ENCODE measurements at places on chromosomes 3 and 15.

DNA sequence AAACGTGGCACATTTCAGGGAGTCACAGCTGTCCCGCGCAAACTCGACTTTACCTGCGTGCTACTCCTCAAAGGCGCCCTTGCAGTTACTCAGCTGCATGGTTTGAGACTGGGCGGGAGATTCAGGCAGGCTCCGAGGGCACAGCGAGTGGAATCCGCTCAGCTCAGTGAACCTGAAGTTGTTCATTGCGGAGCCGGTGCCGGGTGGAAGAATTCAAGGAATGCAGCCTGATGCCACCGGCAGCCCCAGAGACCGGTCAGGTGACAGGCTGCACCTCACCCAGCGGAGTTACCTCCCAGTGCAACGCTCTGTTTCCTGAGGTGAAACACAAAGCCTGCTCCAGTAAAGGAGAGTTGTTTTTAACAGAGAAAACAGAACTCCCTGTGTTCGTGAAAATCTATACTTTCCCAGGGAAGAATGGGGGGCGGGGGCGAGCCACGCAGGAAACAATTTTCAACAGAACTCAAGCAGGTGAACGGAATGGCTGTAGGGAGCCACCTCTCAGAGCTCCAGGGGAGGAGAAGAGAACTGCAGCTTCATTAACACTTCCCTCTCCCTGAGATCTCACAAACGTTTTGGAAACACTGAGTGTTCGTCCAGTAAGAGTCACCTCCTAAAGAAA lies 3.8 kb downstream of the VEPH1 start:
- DNase-seq, result no peak

- DNase-seq, result no peak
Measured at GRCh38 chr3:180548050-180548449, 53.9 kb upstream of the TTC14 start.

DNA sequence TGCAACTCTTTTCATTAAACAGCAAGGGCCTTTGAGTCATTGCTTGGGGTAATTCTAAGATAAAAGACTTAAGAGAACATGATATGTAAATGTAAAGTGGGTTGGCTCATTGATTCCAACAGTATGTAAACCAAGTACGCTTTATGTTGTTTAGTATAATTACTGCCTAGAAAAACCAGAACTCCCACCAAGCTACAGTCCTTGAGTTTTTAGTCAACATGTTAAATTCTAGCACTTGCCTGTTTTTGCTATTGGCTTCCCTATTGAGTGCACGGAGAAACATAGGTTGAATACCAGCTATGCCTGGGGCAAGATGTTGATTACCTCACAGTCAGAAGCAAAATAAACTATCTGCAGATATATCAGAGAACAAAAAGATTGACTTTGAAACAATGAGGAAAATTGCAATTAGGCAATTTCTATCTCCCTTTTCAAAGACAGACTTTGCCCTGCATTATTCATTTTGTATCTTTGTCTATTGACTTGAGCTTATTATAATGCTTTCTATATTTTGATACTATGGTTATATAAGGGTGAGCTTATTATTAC lies 179.3 kb downstream of the ZPLD1 start:
- DNase-seq, result no peak

DNA sequence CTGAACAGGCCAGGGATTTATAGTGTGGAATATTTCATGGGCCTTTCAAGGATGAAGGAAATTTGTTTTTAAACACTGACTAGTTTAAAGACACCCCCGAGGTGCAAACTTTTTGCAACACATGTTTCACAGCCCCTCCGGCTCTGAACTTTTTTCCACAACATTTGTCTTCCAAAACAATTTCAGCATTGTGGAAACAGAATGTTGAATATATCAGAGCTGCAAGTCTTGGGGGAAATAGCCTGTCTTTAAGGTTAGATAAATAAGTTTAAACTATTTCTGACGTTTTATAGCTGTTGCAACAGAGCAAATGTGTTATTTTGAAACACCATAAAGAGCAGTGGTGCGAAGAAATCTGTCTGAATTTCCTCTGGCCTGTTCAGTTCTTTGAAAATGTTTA lies 229.2 kb upstream of the GOLGA6L4 start:
- DNase-seq, result no peak

- no peak for DNase-seq
Measured at GRCh38 chr3:48879994-48880377, 18.7 kb downstream of the SLC25A20 start.

GRCh38 chr3:98215051-98215450 lies 48.6 kb downstream of the OR5H15 start:
- DNase-seq, result no peak

DNA sequence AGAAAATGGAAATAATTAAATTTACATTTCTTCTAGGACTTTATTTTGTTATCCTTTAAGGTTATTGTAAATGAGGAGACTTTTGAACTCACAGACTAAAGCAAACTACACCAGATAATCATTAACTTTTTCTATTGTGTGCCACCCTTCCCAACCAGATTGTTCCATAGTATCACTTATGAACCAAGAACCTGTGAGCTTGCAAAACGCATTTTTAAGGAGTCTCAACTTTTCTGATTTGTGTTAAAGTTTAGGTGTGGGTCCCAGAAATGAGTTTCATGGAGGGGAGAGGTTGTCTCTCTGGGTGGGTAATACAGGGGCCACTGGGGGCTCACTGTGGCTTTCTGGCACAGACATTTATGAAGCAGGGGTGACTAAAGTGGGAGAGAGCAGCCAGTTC lies 75.7 kb downstream of the IGF1R start:
- DNase-seq, result no peak

DNA sequence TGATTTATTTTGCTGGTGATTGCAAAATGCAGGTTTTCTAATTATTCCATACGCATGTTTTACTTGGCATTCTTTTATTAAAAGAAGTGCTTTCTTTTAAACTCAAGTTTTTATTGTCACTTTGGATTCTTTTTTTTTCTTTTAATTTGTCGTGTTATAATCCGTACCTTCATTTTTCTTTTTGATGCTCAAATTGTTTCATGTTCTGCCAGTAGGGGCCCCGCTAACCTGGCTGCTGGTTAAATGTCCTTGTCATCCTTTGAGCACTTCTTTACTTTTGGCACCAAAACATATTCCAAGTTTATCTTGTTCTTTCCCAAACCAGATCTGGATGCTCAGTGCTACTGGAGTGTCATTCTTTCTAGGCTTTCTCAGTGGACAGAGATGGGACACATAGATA lies 31.6 kb downstream of the MED12L start:
- DNase-seq, result no peak

GRCh38 chr15:79978655-79979514 lies 7.9 kb upstream of the BCL2A1 start:
- DNase-seq, result no peak

- no peak for DNase-seq
Measured at GRCh38 chr3:146540978-146541377, 3.4 kb downstream of the PLSCR1 start.

DNA sequence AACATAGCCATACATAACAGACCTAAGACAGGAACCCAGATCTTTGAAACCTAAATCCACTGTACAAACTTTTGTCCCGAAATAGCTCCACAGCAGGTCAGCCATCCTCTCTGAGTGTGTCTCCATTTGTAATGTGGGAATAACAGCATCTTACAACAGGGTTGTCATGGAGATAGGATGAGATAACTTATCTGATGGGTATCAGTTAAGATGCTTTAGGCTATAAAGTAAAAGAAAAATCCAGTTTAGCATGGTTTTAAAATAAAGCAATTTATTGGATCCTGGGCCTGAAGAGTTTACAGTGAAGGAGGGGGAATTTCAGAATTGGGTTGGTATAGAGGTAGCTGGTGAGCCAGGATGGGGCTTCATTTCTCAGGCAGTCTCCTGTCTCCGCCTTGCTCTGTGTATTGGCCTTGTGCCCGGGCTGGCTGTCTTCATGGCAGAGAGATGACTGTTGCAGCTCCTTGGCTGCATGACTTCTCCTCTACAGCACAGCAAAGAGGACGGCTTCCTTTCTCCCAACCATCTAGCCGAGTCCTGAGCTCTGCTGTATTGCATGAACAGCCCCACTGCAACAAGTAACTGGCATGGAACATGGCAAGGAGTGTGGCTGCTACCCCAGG lies 131.9 kb upstream of the PROK2 start:
- no peak for DNase-seq

DNA sequence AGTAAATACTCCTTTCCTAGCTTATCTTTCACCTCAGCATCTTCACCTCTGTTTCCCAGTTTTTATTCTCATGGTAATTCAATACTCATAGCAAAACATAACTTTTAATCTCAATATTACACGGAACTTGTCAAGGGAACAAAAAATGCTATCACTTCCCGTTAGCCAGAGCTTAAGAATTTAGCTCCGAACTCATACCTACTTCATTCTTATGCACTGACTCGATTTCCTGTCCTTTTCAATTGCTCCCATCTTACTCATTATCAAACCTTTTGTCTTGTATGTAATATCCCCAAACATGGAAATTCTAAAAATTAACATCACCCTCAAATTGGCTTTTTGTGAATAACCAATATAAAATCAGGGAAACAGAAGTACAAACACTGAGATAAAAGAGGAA lies 28.2 kb downstream of the MYEF2 start:
- DNase-seq, result no peak

DNA sequence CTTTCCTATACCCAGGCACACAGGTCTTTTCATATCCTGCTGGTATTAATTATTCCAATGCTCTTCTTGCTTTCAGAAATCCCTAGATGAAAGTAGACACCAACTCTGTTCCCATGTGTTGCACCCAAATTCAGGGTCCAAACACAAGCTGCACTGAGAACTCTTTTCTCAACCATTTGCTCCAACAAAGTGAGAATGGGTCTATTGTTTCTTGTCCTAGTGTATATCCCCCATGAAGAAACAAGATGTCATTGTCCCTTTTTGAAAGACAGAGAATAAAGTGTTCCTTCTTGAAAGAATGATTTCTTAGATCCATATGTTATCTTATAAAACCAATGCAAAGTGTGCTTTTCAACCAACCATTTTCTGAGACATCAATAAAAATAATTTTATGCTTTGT lies 353.7 kb downstream of the CNTN6 start:
- DNase-seq, result no peak
